Coronary artery (tissue), 2 donors: ENCODE measurements at places on chromosomes 4 and X.

GRCh38 chr4:140556372-140557085 is 12.2 kb downstream of the UCP1 start:
- DNase-seq: no peak

DNA sequence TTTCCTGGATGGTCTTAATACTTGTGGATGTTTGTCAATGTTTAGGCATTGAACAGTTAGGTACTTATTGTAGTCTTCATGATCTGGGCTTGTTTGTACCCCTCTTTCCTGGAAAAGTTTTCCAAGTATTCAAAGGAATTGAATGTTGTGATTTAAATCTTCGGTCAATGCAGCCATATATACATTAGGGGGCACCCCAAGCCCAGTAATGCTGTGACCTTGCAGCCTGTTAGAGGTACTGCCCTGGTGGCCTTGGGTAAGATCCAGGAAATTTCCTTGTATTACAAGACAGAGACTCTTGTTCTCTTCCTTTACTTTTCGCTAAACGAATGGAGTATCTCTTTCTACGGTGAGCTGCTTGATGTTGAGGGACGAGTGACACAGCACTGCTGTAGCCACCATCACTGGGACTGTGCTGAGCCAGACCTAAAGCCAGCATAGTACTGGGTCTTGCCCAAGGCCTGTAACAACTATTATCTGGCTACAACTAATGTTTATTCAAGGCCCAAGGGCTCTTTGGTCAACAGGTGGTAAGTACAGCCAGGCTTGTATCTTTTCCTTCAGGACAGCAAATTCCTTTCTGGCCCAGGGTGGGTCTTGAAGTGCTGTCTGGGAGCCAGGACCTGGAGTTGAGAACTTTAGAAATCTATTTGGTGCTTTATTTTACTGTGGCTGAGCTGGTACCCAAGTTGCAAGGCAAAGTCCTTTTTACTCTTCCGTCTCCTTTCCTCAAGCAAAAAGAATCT is 118.3 kb upstream of the ATOH1 start:
- no peak for DNase-seq

- no peak for DNase-seq
Observed at GRCh38 chr4:176709417-176709816, 83.3 kb downstream of the VEGFC start.

GRCh38 chr4:148021686-148022085 is 289.8 kb downstream of the ARHGAP10 start:
- DNase-seq: no peak

DNA sequence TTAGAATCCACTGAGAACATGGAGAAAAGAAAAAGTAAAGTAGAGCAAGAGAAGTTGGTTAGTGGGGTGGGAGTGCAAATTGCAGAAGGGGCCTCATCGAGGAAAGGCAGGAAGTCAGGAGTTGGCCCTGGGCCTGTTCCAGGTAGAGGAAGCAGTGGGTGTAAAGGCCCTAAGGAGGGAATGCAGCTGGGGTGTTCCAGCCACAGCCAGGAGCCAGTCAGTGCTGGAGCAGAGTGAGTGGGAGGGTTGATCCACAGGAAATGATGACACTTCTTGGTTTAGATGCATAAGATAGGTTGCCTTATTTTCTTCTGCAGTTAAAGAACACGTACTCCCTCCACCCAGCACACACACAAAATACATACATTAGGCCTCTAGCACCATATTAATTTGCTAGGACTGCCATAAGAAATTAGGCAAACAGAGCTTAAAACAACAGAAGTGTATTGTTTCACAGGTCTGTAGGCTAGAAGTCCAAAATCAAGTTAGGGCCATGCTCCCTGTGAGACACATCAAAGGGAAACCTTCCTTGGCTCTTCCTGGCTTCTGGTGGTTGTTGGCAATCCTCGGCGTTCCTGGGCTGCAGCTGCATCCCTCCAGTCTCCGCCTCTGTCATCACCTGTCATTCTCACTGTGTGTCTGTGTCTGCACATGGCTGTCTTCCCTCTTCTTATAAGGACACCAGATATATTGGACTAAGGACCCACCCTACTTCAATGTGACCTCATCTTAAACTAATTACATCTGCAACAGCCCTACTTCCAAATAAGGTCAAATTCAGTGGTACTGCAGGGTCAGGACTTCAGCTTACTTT is 205.9 kb downstream of the AASDH start:
- no peak for DNase-seq
